ENCODE measurements at places on chromosomes 13 and 19.

DNA sequence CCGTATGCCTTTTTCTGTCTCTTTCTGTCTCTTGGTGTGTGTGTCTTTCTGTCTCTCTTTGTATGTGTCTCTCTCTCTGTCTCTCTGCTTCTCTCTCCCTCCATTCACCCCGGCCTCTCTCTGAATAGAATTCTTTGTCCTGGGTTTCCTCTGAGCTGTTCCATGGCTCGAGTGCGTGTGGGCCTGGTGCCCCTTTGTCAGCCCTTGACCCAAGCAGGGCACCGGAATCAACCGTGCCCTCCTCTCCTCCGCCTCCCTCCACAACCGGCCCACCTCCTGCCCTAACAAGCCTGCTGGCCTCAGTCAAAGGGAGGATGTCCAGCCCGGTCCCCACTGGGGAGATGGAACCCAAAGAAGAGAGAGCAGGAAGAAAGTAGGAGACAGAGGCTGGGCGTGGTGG lies 3.2 kb downstream of the AXL start:
- no peak for DNase-seq

DNA sequence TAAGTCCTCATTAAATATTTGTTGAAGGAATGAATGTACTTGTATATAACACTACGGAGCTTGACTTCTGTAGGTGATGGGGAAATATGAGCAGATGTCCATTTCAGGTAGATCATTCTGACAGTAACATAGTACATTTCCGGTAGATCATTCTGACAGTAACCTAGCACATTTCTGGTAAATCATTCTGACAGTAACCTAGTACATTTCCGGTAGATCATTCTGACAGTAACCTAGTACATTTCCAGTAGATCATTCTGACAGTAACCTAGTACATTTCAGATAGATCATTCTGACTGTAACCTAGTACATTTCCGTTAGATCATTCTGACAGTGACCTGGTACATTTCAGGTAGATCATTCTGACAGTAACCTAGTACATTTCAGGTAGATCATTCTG lies 2.5 kb downstream of the PHF11 start:
- DNase-seq, result no peak

- DNase-seq, result no peak
Observed at GRCh38 chr19:17415121-17415520, 4.7 kb upstream of the MVB12A start.

GRCh38 chr19:47631681-47632446 lies 22.9 kb downstream of the BICRA start:
- DNase-seq, result no peak

- DNase-seq, result no peak
Observed at GRCh38 chr19:1884719-1885334, 469 bp downstream of the ABHD17A start.

DNA sequence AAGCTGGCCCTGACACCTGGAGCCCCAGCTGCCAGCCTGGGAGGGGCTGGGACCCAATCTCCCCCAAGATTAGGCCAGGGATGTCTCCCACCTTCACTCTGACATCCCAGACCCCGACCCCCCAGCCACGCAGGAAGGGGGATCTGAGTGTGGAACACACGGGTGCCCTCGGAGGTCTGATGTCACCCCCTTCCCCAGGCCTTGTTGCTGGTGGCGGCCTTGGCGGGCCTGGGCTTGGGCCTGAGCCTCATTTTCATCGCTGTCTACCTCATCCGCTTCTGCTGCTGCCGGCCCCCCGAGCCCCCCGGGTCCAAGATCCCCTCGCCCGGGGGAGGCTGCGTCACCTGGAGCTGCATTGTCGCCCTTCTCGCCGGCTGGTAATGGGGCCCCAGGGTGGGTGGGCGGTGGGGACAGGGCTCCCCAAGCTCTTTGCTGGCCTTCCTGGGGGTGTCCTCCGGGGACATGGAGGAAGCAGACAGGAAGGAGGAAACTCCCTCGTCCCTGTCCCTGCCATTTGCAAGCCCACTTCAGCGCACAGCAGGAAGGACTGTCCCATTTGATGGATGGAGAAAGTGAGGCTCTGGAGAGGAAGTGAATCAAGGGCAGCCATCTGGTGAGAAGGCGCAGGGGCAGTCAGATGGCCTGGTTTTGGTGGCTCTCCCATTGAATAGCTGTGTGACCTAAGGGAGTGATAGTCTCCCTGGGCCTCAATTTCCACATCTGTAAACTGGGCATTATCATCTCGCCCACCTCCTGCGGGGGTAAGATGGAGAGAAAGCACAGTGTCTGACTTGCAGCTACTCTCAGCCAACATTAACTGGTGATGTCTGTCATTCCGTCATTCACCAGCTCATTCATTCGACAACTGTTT lies 3.9 kb downstream of the TTYH1 start:
- DNase-seq, result no peak

- DNase-seq, result no peak
Observed at GRCh38 chr13:76846363-76846762, 39.8 kb downstream of the KCTD12 start.

DNA sequence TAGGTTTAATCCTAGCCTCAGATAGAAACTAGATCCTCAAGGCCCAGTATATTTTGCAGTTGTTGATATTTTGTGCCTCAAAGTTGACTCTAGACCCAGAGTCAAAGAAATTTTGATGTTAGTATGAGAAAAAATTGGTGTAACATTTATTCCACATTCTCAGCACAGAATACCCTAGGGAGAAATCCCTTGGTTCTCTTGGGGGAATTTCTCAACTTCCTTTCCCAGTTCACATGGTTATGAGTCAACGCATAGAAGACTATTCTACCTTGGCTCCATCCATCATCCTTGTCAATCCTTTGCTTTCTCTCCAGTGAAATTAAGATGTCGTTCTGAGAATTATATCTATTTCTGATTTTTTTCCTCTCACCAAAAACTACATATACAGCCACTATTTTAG lies 145.3 kb downstream of the POSTN start:
- DNase-seq, result no peak

- no peak for DNase-seq
Observed at GRCh38 chr13:48977973-48978372, 2.3 kb downstream of the FNDC3A start.

GRCh38 chr19:41339936-41340335 lies 13.8 kb downstream of the TGFB1 start:
- no peak for DNase-seq

DNA sequence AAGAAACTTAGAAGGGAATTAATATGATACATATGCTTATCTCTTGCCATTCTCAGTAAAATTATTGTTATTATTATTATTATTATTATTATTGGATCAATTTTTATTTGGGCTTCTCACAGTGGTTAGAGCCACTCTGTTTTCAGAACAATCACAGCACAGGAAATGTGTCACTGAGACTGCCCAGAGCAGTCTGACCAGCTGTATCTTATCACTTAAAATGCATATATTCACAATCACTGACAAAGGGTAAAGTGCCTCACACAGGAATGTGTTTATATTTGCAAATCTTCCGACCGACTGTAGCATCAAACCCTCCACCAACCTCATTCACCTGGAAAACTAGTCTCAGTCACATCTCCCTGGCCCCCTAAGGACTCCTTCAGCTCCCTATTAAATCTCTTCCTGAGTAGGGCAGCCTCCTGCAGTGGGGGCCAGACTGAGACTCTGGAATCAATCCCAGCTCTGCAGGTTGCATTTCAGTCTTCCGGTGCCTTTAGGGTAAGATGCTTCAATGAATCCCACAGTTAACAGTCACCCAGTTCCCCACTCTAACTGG lies 738.3 kb upstream of the SLITRK5 start:
- no peak for DNase-seq

DNA sequence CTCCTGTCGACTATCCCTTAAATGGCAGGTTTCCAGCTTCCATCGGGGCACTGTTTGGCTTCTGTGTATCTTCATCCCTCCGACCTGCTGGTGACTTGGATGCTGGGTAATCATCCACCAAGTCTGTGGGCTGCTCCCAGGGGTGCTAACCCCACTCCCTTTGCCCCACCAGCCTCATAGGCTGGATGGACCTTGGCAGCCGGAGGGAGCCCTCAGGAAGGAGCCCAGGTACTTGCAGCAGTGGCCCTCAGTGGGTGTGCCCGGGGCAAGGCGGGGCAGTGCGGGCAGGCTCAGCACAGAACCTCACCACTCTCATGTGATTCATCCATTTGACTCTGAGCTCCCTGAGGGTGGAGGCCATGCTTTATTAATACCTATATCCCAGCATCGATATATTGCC lies 27.4 kb upstream of the TUBGCP3 start:
- DNase-seq, result no peak

DNA sequence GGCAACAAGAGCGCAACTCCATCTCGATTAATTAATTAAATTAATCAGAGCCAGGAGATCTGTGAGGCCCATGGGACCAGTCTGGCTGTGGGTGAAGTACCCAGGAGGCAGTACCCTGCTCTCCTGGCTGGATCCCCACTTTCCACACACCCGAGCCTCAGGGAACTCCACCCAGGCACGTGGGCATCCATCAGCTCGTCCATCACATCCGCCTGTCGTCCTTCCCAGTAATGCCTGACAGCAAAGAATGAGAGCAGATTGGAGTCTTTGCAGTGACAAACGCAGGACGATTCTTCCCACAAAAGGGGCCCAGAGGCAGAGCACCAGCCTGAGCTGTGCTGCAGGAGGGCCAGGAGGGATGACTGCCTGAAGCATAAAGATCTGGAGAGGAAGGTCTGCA lies 35.8 kb downstream of the VSTM2B start:
- no peak for DNase-seq

GRCh38 chr19:42386974-42387707 lies 3.0 kb downstream of the CNFN start:
- DNase-seq, result no peak

- no peak for DNase-seq
Observed at GRCh38 chr13:33070713-33071112, 54.5 kb downstream of the KL start.

GRCh38 chr19:21052902-21053301 lies 29.1 kb upstream of the ZNF714 start:
- no peak for DNase-seq

- no peak for DNase-seq
Observed at GRCh38 chr19:11769995-11770394, 3.2 kb downstream of the ZNF441 start.

DNA sequence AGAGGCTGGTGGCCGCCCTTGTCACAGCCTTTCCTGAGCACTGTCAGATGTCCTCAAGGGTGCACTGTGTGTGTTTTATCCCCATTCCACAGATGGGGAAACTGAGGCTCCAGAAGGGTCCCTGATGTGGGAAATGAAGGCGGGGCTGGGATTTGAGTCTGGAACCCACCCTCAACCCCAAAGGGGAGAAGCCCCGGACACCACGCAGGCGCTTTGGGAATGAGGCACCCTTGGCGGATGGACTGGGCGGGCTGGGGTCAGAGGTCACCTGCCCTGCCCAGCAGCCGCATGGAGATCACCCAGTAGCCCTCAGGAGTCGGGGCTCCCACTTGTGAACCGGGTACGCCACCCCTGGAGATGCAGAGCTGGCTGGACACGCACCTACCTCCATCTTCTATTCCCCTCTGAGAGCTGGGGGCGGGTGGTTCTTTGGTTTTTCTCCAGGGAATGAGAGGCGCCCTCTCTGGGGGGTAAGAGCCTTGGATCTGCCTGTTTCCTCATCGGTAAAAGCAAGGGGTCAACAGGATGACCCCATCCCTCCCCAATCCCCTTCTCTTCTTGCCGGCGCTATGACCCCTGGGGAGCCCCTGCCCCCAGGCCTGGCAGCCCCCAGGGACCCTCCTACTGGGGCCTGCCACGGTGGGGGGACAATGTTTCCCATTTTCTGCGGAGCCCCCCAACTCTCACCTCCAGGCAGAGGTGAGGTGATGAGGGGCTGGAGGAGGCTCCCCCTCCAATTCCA lies 8.3 kb upstream of the ONECUT3 start:
- DNase-seq, result no peak

DNA sequence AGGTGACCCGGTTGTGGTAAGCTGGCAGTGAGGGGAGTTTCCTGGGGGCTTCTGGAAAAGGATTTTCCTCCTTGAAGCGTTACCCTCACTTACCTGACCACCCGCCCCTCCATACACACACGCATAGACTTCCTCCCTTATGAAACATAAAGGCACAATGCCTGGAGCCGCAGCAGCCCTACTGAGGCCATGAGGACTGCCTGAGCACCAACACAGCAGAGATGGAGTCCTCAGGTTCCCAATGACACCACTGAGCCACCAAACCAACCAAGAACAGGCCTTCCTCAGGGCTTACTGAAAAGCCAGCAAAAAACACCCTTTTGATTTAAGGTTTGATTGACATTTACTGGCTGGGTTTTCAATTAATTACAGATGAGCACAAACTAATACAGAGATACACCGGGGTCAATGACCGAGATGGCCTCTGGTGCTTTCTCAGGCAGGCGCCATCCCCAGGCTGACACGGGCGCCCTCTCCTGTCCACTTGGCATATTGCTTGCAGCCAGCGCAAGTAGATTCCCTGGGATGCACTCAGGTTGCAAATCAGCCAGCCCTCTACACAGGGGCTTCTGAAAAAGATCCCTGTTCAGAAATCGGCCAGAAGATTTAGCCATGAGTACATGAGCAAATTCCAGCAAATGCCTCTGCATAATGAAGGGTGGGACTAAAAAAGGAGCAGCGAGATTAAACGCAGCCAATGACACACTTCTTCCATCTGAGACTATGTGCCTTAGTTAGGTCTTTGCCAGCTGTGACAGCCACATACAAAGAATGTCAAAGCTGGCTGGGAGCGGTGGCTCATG lies 14.8 kb downstream of the OPA3 start:
- no peak for DNase-seq

DNA sequence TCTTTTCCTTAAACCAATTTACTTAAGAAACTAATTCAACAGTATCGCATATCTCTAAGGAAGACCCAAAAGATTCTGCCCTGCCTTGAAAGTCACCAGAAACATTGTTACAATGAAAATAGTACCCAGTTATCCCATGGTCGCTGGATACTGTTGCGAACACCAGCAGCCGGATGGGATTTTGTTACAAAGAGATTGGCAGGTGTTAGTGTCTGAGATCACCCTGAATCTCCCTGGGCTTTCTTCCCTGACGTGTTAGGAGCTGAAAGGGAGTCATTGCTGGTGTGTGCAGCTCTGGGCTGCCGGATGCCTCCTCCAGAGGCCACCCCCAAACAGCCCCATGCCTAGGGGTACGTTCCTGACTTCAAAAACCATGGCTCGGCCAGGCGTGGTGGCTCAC lies 38.2 kb downstream of the PTPRS start:
- DNase-seq, result no peak

DNA sequence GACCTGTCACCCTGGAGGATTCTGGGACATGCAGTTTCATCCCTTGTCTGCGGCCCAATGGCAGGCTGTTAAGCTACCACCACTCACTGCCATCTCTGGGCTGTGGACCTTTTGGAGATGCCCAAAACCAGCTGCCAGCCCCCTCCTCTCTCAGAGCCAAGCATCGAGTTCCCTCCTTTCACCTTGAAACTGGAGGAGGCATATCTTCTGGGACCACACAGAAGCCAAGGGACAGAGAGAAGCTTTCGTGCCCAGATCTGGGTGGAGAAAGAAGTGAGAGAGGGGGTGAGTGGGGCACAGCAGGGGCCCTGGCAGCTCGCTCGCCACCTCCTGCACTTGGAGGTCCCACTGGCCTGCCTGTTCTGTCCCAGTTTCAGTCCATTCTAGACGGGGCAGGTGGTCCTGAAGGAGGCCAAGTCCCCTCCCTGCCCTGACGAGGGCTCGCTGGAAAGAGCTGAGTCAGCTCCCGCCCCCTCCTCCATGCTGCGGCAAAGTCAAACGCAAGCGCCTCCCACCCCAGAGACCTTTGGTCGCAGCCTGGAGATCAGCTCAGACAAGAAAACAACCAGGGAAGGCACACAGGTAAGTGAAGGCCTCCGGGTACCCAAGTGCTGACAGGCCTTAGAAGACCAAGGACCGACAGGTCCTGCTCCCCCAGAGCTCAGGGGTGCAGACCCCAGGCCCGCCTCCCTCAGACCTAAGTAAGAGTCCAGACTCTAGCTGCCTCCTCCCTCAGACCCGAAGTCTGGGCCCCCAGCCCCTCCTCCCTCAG lies 3.8 kb downstream of the BCAT2 start:
- no peak for DNase-seq

GRCh38 chr13:111413407-111414187 lies 93.2 kb downstream of the TEX29 start:
- DNase-seq, result no peak

All from cortex of kidney (tissue), 1 donor.